ENCODE measurements at places on chromosomes 13 and 19. TPM values are rescaled to one million over a fixed set of nuclear protein-coding genes. Genes with fewer than 3 reads are reported as not detected.

ZNF845 gene
- total RNA-seq, result 9.8 TPM

SLC5A5 gene
- total RNA-seq, result not detected

KLK1 gene
- not detected for total RNA-seq

ZNF723 gene
- not detected for total RNA-seq

PSG3 gene
- total RNA-seq, result not detected

EXOC3L2 gene
- not detected for total RNA-seq

HIPK4 gene
- not detected for total RNA-seq

SIGLEC12 gene
- not detected for total RNA-seq

CDX2 gene
- total RNA-seq, result not detected

HCST gene
- total RNA-seq, result not detected

ERICH4 gene
- not detected for total RNA-seq

CEACAM16 gene
- not detected for total RNA-seq

TDRD12 gene
- 0.52 TPM for total RNA-seq

TSKS gene
- not detected for total RNA-seq

RDH8 gene
- not detected for total RNA-seq

EFNB2 gene
- 10.1 TPM for total RNA-seq

GJB2 gene
- total RNA-seq, result 0.64 TPM

VSTM2B gene
- total RNA-seq, result not detected

GPR12 gene
- total RNA-seq, result not detected

DBP gene
- 2.9 TPM for total RNA-seq

B3GNT3 gene
- total RNA-seq, result not detected

AZU1 gene
- total RNA-seq, result not detected

GTF3A gene
- 188 TPM for total RNA-seq

FCHO1 gene
- total RNA-seq, result 0.80 TPM

ZNF154 gene
- total RNA-seq, result 1.1 TPM

ADAT3 gene
- 6.0 TPM for total RNA-seq

ZNF43 gene
- total RNA-seq, result 10.8 TPM

PTH2 gene
- not detected for total RNA-seq

SETDB2 gene
- 6.2 TPM for total RNA-seq

C19orf33 gene
- total RNA-seq, result 2.1 TPM

KLHL1 gene
- total RNA-seq, result not detected

ARHGEF18 gene
- 54.0 TPM for total RNA-seq

MAN2B1 gene
- total RNA-seq, result 48.1 TPM

NLRP7 gene
- not detected for total RNA-seq

NLRP4 gene
- total RNA-seq, result not detected

CD209 gene
- total RNA-seq, result not detected

GNA15 gene
- total RNA-seq, result 0.40 TPM

YIF1B gene
- total RNA-seq, result 118 TPM

C2CD4C gene
- 0.32 TPM for total RNA-seq

GDF15 gene
- 147 TPM for total RNA-seq

CPB2 gene
- total RNA-seq, result not detected

TNNT1 gene
- 73.4 TPM for total RNA-seq

Data from LHCN-M2 (cell line).